ENCODE measurements at places on chromosomes 7 and 10.

GRCh38 chr7:113698556-113699220 lies 220.1 kb downstream of the PPP1R3A start:
- DNase-seq, result no peak

DNA sequence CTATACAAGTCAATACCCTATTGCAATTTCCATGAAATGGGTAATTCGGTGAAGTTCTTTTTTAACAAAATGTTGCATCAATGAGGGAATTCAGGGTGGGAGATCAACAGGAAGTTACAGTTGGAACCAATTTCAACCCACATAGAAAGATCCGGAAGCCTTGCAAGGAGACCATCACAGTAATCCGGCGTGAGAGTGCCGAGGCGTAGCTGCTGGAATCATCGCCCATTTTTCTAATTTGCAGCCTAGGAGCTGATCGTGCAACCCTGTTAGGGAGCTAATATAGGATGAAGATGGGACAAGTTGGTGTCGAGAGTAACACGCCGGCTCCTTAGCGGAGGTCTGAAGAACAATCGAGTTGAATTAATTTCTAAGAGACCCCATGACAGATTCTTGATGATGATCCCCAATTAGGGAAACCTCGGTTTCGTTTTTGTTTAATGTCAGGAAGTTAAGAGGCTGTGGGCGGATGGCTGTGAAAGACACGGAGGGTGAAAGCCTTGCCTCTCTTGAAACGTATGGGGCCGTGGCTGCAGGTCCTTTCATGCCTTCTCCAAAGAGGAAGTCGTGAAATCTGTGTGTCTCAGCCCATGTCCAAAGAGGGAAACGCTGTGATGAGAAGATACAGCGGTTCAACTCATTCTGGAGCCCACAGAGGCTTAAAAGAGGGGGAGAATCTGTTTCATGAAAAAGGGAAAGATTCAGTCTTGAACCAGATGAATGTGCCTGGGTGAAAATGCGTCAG lies 51.2 kb upstream of the CARD11 start:
- DNase-seq, result no peak

DNA sequence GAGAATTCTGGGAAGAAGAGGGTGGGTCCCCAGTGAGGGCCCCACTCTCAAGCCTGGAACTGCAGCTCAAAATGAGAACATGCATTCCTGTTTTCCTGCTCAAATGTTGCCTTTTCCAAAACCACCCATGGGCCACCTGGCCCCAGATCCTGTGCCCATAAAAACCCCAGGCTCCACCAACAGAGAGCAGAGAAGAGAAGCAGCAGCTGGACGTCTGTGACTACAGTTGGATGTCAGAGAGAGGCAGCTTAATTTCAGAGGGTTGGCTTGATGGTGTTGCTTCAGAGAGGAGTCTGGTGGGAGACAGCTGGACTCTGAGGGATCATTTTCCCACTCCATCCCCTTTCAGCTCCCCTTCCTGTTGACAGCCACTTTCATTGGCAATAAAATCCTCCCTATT lies 256.4 kb downstream of the FZD1 start:
- no peak for DNase-seq

- DNase-seq, result no peak
Measured at GRCh38 chr7:12217311-12217710, 6.2 kb downstream of the TMEM106B start.

DNA sequence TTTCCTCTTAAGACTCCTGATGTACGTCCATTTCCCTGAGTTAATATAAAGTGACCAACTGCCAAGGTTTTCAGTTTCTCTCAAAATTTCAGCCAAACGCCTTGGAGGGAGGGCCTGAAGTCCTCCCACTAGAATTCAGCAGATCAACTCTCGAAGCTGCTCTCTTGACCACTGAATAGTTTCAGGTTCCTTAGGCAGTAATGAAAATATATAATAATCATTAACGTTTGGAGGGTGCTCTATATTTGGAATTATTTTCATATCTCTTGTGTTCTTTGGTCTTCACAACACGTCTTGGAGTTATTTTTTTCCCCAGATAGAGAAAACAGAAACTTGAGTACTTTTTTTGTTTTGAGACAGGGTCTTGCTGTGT lies 123.6 kb upstream of the SFMBT2 start:
- DNase-seq, result no peak

GRCh38 chr10:29598851-29599311 lies 35.9 kb downstream of the SVIL start:
- DNase-seq, result no peak

DNA sequence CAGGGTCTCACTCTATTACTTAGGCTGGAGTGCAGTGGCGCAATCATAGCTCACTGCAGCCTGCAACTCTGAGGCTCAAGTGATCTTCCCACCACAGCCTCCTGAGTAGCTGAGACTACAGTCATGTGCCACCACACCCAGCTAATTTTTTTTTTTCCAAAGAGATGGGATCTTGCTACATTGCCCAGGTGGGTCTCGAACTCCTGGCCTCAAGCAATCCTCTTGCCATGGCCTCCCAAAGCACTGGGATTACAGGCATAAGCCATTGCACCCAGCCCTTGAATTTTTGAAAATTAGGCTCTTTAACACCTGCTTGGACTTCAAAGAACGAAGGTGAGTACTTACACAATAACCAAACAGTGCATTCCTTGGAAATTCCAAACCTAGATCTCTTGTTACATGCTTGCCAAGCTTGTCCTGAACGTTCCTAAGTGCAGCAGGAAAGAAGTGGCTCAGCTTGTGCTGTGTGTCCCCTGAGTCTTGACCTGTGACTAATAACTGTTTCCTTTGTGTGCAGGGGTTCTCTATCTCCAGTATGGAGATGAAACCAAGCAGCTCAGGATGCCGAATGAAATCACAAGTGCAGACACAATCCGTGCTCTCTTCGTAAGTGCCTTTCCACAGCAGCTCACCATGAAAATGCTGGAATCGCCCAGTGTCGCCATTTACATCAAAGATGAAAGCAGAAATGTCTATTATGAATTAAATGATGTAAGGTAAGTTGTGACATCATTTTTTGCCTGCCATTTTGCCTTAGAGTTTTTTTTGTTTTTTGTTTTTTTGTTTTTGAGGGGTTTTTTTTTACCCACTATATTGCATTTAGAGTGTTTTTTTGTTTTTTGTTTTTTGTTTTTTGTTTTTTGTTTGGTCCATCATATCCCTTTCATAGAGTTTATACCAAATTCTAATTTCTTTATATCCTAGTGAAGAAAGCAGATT lies 223.8 kb downstream of the KIAA1217 start:
- no peak for DNase-seq

DNA sequence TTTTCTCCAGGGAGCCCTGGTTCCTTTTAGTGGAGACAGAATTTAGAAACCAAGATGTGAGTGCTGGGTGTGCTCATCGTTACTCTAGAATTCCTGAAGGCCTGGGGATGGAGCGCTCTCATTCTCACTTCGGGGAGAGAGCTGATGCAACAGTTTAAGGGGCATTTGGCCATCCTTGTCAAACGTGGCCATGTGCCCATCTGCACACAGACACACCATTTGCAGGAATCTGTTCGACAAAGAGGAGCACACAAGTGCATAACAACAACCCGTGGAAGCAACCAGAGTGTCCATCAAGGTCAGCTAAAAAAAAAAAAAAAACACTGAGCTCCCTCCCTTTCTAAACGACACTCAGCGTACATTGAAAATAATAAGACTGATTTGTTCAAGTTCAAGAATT lies 23.0 kb upstream of the RET start:
- no peak for DNase-seq

- DNase-seq, result no peak
Measured at GRCh38 chr10:70890917-70891431, 2.6 kb upstream of the PCBD1 start.

GRCh38 chr7:119782286-119782685 lies 490.7 kb upstream of the KCND2 start:
- no peak for DNase-seq

DNA sequence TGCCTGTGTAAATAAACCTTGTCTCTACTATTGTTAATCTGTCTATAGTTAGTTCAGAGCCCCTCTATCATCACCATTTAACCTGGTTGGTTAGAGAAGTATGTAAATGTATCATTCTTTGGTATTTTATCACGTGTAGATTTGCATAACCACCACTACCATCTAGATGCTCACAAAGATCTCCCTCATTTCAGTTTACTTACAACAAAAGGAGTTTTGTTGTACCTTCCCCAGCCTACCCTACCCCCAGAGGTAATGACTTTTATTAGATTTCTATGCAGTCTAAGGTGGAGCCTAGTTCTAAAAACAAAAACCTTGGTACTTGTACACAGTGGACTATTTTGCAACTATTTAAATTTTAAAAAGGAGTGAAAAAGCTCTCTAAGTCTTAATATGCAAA lies 17.5 kb downstream of the ACADSB start:
- DNase-seq, result no peak

DNA sequence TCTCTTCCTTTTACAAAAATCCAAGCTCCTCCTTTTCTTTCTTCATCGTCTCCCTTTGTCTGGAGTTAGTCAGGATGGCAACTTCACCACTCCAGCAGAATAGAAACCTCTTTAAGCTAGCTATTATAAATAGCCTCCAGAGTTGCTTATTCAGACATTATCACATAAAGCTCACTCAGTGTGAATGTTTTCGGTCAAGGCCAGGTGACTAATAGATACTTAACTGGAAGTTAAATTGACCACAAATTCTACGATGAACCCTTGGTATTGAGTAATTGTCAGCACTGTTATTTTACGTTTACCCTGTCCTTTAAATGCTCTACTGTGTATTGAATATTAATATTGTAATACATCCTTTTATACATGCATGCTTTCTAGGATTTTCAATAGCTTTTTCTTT lies 340.4 kb downstream of the OTUD1 start:
- DNase-seq, result no peak

DNA sequence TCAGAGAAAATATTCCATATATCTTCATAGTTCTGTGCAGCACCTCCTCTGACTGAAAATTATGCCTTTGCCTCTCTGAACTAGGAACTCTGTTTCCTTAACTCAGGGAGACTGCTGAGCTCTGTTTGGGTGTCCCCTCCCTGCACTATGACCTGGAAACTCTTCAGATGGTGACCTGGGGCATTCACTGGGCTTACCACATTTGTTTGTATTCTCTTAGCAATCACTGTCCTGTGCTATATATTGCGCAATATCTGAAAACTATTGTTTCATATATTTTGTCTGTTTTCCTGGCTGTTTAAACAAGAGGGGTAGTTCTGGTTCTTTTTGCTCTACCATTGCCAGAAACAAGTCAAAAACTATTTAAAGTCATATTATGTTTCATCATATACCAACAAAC lies 181.8 kb upstream of the KIAA1217 start:
- no peak for DNase-seq

DNA sequence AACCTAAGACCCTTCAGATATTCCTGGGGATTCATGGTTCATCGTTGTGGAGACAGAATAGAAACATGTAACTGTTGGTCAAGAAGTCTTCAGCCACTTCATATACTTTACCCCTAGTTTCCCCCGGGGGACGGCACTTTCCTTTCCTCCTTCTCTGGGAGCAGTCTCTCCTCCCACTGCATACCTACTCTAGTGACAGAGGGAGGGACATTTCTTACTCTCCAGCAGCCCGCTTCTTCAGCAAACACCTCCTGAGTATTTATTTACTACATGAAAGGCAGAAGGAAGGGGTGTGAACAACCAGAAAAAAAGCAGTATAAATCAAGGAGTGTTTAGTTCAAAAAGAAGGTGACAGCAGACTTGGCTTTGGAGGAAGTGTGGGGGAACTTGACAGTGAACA lies 69.0 kb downstream of the LHFPL3 start:
- no peak for DNase-seq

DNA sequence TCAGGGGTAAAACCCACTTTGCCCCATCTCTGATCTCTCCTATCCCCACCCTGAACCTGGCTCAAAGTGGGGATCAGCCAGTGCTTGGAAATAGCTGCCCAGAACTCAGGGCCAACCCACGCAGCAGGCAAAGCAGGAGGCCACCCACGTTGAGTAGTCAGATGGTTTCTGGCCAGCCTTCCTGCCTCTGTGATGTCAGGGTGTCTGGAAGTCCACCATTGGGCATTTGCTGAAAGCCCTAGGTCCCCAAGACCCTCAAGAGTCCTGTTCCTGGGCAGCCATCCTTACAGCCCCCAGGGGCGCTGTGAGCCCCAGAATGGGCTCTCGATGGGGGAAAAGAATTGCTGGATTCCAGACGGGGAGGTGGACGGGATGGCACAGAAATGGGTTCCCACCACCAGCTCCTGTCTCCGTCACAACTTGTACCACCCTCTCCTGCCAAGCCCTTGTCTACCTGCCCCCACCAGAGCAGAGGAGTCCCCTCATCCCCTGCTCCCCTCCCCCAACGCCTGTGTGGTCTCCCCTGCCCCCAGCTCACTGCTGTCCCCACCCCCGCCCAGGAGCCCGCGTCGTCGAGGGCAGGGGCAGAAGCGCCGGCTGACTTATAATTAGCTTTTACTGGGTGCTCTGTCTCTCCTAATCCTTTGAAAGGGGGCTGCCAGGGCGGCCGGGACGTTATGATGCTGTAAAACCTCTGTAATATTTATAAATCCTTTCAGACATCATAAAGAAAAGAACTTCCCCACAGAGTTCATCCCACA lies 3.9 kb downstream of the MYL10 start:
- no peak for DNase-seq

DNA sequence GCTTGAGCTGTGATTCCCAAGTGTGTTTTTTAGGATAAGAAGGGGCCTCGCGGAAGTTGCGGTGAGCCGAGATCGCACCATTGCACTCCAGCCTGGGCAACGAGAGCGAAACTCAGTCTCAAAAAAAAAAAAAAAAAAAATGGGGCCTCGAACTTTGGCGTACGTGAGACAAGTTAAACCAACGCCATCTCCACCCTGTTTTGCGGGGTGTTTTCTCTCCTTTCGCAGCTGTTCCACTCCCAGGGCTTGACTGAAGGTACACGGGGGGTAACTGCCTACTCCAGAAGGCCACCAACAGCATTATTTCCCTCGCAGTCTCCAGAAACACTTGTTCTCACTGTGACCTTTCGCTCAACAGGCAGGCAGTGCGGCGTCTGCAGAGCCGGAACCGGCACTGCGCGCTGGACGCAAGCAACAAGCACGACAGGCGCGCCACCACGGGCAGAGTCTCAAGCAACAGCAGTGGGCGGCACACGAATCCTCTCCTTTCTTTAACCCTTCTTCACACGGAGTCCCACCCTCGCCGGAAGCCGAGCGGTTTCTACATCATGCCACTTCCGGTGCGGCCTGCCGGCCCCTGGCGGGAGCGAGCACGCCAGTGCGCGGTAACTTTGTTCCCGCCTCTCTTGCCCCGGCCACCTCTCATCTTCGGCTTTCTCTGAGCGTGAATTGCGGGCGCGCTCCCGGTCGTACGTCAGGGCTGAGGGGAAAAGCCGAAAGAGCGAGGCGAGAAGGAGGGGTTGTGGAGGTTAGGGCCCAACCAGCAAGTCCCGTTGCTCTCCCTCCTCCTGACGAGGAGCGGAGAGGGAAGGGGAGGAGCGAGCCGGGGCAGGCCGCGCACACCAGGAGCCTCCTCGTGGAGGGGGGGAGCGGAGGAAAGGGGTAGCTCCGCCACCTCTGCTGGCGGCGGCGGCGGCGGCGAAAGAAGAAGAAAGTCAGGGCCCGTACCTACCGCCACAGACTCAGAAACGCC lies 814 bp upstream of the CDK13 start:
- DNase-seq, result peak; percentile 98

GRCh38 chr10:46028584-46029460 lies 1.6 kb downstream of the NCOA4 start:
- no peak for DNase-seq

Measured in NCI-H2107 (cell line).